Eye (tissue), 1 donor: ENCODE measurements at places on chromosomes 7 and 10.
A peak's percentile ranks its signal among the peaks of the same experiment; 100 is the strongest.

DNA sequence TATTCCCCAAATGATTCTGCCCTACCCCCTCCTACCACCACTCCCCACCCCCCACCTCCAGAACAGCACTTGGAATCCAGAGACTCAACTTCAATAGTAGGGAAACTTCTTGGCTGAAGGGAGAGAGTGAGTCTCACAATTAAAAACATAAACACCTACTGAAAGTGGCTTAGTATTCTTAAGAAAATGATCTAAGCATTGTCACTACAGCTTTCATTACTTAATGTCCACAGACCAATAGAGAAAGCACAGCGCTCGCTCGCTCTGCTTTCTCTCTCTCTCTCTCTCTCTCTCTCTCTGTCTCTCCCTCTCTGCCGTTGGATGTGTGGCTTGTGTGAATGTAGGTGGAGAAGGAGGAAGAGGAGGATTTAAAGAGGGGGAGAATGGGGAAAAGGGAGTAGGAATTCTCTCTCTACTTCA lies 1.5 kb upstream of the SEMA3A start:
- DNase-seq = peak; percentile 75

DNA sequence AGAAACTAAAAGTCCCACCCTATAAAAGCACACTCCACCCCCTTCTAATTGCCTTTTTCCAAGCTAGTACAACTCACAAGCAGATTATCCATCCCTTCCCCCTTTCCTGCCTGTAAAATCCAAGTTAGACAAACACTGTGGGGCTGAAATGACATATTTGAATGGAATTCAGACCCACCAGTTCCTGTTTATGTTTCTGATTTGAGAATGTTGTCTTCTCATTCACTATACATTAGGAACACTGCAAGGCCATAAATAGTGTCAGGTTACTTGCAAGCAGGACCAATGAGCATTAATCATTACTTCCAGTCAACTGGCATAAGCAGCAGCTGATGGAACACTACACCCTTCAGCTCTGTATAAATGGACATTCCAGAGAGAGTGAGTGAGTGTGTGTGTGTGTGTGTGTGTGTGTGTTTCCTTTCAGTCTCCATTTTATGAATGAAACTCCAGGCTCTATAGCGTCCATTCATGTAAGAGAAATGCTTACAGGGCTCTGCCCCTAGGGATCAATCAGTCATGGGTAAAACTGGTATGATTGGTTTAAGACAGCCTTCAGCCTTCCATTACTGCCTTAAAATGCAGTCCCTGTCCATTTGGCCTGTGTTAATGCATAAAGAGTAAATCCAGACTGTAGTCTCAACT lies 69.3 kb downstream of the ETV1 start:
- peak; percentile 96 for DNase-seq

- DNase-seq = no peak
Measured at GRCh38 chr10:20105931-20106330, 289.7 kb downstream of the PLXDC2 start.

- DNase-seq = no peak
Measured at GRCh38 chr7:105674200-105674920, 93.1 kb upstream of the EFCAB10 start.

DNA sequence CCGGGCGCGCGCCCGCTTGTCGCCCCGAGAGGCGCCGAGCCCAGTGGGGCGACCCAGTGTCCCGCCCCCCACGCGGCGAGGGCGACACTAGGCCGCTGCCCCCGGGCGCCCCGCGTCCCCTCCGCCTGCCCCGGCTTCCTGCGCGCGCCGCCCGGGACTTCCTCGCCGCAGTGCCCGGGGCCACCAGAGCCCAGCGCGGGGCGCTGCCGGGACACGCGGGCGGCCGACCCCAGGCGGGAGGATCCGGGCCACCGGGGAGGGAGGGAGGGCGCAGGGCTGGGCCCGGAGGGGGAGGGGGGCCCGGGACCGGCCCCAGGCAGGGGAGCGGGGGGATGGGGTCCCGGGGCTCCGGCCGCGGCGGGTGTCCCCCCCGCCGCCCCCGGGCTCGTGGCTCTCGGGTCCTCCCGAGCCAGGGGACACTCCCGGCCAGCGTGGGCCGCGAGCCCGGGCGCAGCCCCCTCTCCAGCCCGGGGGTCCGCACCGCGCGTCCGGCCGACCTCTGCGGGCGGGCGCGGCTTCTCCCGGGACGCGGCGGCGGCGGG lies 435 bp upstream of the PWWP2B start:
- DNase-seq = peak; percentile 82

GRCh38 chr10:78853864-78854263 lies 214.9 kb upstream of the ZMIZ1 start:
- no peak for DNase-seq

- no peak for DNase-seq
Measured at GRCh38 chr10:1243486-1244234, 187.5 kb downstream of the WDR37 start.

- DNase-seq = no peak
Measured at GRCh38 chr10:5971315-5971832, 6.0 kb downstream of the IL15RA start.

DNA sequence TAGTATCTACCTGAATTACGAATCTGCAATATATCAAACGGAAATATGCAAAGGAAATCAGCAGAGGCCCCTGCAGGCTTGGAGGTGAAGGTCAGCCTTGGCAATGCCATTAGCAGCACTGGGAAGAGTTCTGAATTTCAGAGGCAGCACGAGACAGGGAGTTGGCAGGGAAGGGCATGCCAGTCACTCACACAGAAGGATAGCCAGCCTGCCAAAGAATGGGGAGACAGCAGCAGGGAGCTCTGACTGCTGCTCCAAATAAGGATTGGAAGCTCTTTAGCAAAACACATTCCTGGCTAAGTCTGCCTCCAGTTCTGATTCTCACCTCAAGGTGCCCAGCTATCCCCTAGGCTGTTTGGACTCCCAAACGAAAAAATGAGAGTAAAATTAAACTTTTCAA lies 188.0 kb downstream of the PDE1C start:
- DNase-seq = no peak

GRCh38 chr10:11335167-11335652 lies 276.2 kb downstream of the USP6NL start:
- no peak for DNase-seq
